ENCODE measurements at places on chromosomes 7 and 10.

DNA sequence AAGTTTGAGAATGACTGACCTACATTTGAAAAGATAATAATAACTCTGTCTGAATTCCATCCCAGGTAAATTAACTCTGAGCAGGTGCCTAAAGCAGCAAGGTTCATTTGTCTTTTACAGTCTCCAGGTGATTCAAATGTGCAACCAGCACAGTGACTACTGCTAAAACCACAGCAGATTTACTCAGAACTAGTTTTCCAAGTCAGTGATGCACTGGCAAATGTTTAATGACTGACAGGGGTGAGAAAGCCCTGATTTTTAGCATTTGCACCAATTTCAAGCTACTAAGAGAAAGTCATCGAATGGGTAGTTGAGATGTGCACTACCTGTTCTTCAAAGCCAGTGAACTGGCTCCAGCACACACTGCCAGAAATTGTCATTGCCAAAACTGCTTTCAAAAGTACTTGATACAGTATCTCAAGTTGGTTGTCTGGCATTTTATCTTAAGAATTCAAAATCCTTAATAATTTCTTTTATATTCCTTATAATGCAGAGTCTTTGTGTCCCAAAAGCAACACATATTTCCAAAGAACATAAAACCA is 60.3 kb downstream of the ATOH7 start:
- DNase-seq = no peak

DNA sequence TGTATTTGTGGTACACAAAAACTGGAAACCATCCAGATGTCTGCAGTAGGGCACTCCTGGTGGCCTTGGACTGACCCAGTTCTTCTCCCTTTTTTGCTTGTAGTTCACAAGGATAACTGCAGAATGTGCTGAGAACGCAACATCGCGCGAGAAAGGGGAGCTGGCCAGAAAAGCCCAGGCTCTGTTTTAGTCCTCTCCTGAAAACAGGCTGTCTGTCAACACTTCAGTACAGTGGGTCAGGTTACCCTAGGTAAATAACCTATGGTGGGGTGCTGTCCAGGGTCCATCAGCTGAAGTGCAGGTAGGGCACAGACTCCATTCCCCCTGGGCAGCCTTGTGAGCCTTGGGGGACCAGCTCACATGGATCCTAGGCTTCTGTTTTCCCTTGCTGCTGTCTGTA is 495.8 kb downstream of the MDFIC start:
- no peak for DNase-seq

- no peak for DNase-seq
Observed at GRCh38 chr10:6487920-6488319, 92.2 kb downstream of the PRKCQ start.

DNA sequence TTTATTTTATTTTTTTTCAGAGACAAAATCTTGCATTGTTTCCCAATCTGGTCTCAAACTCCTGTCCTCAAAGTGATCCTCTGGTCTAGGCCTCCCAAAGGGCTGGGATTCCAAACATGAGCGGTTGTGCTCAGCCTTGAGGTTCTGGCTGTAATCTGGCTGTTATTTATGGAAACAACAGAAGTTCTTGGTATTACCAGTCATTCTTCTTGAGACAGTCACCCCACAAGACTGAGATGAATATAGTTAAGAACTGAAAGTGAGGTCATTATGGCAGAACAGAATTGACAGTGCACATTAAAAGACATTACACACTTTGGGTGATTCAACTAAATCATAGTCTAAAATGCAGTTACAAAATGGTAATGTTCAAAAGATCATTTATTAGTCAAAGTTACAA is 719.5 kb downstream of the ZWINT start:
- no peak for DNase-seq

DNA sequence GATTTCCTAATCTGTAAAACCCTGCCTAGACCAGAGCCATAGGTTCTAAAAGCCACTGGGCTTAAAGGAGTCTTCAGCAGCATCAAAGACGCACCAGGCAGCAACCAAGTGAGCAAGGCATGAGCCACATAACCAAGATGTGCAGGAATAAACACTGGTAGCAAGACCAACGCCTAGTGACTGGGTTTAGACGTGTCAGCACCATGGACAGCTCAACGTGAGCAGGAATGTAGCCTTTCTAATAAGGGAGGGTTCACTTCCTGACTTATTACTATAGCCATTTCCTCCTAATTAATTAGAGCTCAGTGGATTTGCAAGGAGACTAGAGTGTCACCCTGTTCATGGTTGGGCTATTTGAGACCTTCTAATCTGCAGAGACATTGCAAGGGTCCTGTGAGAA is 223.7 kb downstream of the LHFPL3 start:
- DNase-seq = no peak

DNA sequence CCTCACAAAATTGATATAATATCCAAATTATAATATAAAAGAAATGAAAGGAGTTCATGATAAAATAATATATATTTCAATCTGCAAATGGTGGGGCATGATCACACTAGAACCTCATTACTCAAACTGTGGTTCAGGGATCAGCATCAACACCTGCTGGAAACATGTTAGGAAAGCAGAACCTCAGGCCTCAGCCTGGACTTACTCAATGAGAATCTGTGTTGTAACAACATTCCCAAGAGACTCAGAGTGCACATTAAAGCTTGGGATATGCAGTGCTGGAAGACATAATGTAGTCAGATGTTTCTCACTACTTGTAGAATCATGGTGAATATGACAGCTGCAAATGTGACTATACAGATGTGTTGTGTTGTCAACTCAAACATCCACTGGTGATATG is 81.7 kb upstream of the ITPRID1 start:
- DNase-seq = no peak

GRCh38 chr10:100724531-100725027 is 20.8 kb upstream of the PAX2 start:
- no peak for DNase-seq

GRCh38 chr10:58016614-58017013 is 251.1 kb downstream of the IPMK start:
- DNase-seq = no peak

DNA sequence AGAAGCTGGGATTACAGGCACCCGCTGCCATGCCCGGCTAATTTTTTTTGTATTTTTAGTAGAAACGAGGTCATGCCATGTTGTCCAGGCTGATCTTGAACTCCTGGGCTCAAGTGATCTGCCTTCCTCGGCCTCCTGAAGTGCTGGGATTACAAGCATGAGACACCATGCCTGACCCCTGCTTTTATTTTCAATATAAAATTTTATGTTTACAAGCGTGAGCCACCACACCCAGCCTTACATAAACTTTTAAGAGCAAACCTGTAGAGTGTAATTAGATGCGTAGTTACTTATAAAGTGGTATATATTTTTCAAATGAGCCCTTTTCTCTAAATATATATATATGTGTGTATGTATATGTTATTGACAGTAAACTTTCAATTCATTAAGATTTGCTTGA is 8.7 kb downstream of the CNNM2 start:
- no peak for DNase-seq

- no peak for DNase-seq
Observed at GRCh38 chr10:59227136-59227673, 50.8 kb downstream of the PHYHIPL start.

DNA sequence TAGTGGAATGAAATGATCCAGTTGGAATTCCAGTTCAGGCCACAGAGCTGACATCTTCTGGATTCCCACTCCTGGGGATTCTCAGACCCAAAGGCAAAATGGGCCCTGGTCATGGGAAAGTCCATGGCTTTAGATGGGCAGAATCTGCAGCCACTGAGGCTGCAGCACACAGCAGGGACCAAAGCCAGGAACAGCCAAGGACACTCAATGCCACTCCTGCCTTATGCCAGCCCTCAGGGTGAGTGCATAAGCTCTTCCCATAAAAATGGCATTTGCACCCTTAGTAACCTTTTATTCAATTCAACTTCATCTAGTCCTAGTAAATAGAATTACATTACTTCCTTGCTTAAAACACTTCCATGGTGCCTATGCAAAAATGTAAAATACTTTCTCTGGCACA is 274.4 kb downstream of the KCNMA1 start:
- DNase-seq = no peak
